Suprapubic skin (tissue), 4 donors: ENCODE measurements at places on chromosomes 6 and 20.

DNA sequence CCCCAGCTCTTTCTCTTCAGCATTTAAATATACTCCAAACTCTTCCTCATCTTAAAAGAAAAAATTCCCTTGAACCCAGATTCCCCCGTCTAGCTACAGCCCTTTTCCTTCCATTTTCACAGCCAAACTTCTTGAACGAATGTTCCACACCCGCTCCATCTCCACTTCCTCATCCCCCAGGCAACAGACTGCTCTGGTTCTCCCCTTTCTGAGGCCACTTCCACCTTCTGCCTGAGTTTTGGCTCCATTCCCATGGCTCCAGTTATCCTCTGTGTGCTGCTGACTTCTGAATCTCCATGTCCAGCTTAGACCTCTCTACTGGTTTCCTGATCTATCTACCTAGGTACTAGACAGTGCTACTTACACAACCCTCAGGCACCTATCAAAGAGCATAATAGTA is 106.4 kb downstream of the RALGAPA2 start:
- no peak for DNase-seq

DNA sequence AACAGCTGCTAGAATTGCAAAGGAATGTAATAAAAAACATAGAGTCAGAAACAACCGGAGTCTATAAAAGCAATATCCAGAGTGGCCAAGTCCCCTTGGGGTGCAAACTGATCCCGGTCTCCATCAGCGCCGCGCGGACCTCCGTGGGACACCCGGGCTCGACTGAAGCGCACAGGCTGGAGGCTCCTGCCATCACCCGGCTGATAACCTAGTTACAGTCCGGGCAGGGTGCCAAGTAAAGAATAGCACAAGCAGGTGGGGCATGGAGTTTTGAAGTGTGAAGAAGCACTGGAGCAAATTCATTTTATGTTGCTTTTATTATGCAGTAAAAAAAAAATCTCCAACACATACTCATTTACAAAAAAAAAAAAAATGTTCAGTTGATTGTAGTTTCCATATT is 205.1 kb upstream of the GMDS start:
- no peak for DNase-seq

- no peak for DNase-seq
Observed at GRCh38 chr20:37866051-37866450, 36.9 kb upstream of the VSTM2L start.

- no peak for DNase-seq
Observed at GRCh38 chr6:84902354-84902928, 138.0 kb upstream of the TBX18 start.

DNA sequence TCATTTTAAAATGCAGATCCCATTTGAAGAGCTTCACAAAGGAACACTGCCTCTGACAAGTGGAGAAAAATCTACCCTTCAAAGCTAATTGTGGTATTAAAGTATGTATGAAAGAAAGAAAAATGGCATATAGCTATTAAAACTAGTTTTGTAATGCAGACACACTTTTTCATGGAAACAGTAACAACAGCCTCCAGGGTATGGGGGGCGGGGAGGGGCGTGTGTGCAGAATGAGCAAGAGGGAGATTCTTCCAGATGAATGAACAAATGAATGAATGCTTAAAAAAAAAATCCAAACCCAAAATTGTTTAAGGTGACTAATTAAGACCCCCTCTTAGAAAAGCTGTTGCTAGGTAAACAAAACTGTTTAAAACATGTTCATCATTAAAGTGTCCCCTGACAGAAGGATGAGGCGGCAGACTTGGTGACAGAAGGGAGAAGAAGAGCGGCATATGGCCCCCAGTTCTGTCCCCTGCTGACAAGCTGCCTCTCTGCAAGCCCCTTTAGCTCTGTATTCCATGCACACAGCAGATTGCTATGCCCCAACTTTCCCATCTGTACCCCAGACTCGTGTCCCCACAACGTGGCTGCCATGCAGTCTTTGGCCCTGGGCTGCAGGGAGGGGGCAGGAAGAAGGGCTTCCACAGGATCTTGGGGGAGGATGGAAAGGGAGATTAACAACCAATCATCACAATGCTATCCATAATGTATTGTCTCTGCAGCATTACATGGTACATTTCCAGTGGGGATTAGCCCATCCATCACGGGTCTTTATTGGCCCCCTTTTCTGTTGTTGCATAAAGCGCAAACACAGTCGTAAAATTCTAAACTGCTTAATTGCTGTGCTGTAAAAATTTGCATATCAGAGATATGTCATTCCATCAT is 108.4 kb upstream of the OLIG3 start:
- no peak for DNase-seq

GRCh38 chr6:151494936-151495320 is 1.1 kb downstream of the CCDC170 start:
- no peak for DNase-seq

DNA sequence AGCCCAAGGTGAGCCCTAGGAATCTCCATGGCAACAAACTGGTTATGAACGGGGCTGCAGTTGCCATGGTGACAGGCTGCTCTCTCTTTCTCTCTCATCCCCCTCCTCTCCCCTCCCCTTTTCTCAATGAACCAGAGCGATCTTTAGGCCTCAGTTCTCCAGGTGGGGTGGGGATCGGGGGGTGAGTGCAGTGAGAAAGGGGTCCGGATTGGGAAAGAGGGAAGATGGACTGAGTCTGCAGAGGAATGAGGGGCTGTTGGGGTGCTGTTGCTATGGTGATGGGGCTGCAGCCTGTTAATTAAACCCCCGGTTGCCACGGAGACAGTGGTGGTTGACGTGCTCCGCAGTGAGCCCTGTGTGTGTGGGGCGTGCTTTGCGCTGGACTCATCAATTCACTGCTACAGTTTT is 3.6 kb upstream of the SLC12A5 start:
- DNase-seq: no peak

- DNase-seq: no peak
Observed at GRCh38 chr6:121856296-121856695, 420.9 kb downstream of the GJA1 start.

DNA sequence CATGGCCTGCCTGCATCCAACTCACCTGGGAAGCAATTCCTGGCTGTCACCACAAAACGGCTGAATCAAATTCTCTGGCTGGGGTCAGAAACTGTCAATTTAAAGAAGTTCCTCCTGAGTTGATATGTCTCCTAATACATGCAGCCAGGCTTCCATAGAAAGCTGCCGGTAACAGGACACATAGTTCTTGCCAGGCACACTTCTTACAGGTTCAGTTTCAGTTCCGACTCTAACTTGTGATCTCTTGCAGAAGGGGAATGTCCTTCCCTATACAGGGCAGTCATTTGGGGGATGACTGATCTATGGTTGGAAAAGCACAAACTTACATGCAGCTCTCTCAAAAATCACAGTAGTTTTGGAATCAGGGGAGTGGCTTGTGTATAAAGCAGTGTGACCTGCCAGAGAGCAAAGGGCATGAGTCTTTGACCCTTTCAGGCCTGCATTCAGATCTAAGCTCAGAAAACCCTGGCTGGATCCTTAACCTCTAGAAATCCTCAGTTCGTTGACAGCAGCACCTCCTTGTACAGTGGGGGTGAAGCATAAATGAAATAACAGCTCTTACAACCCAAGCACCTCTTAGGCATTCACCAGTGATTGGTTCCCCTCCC is 195.6 kb downstream of the SCP2D1 start:
- no peak for DNase-seq

DNA sequence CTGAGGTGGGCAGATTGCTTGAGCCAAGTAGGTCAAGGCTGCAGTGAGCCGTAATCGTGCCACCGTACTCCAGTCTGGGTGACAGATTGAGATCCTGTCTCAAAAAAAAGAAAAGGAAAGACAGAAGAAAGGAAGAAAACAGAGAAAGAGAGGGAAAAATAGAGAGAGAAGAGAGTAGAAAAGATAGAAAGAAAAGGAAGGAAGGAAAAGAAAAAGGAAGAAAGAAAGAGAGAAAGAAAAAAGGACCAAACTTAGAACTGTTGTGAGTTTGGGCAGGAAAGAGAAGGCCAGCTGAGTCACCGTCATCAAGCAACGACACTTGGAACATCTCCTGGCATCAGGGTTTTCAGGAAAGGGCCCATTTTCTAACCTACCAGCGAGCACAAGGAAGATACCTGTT is 96.0 kb upstream of the AKAP12 start:
- no peak for DNase-seq

GRCh38 chr6:142531727-142532126 is 229.9 kb downstream of the ADGRG6 start:
- no peak for DNase-seq

GRCh38 chr20:5977223-5977622 is 26.8 kb downstream of the MCM8 start:
- no peak for DNase-seq

- DNase-seq: no peak
Observed at GRCh38 chr6:159983641-159984080, 14.8 kb downstream of the IGF2R start.

DNA sequence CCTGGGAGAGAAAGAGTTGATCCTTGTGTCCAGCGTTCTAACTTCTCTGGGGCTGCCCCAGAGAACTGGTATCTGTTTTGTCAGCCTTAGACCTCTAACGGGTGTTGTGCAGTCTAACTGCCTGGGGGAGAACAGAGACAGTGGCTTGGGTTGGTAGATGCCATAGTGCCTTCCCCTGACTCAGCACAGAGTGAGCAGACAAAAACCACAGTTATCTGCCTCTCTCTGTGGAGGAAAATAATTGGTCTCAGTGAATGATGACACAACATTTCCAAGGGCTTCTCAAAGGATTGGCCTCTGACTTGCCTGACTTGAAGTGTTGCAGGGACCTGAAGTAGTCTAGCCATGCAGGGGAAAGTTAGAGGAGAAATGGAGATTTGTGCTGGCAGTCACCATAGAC is 226.2 kb upstream of the MAN1A1 start:
- DNase-seq: no peak

DNA sequence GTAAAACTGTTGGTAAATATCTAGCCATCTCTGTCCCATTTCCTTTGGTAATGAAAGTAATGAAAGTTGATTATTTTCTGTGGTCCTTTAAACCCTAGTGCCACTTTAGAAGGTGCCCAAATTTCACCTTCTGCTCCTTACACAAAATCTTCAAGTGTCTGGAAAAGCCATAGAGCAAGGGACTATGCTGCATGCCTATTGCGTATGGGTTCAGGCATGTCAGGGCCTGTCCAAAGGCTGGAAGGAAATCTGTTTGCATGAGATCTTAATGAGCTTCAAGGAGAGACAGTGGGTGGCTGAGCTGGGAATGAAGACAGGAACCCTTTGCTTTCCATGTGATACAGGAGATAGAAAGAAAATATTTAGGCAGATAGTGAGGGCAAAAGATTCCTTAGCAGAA is 66.6 kb upstream of the CCN6 start:
- no peak for DNase-seq

- no peak for DNase-seq
Observed at GRCh38 chr20:61646986-61647385, 394.9 kb downstream of the CDH4 start.

GRCh38 chr6:9710574-9710973 is 704.3 kb downstream of the TFAP2A start:
- no peak for DNase-seq

GRCh38 chr6:17107863-17108262 is 6.0 kb downstream of the STMND1 start:
- no peak for DNase-seq

GRCh38 chr6:113047148-113047547 is 700.0 kb downstream of the RFPL4B start:
- no peak for DNase-seq

DNA sequence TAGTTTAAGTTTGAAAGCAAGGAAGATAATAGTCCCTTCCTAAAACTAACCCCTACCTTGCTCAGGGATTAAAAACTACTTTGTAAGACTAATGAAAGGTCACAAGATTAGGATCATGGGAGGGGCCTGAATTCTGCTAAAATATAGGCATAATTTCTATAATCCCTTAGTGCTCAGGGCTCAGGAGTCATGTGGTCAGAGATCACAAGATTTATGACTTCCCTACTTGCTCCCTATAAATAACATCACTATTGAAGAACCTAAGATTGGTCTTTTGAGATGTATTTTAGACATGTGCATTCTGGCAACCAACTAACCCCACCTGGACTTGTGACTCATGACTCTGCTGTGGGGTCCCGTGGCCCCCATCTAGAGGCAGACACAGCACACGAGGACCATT is 81.1 kb downstream of the STMND1 start:
- no peak for DNase-seq

GRCh38 chr6:45640081-45640491 is 262.4 kb upstream of the SUPT3H start:
- no peak for DNase-seq

- no peak for DNase-seq
Observed at GRCh38 chr6:69763763-69764162, 33.0 kb downstream of the LMBRD1 start.

- DNase-seq: no peak
Observed at GRCh38 chr6:117487821-117488220, 5.3 kb downstream of the DCBLD1 start.

- no peak for DNase-seq
Observed at GRCh38 chr6:7432391-7433120, 42.9 kb downstream of the RIOK1 start.

- no peak for DNase-seq
Observed at GRCh38 chr6:53192682-53193188, 44.1 kb upstream of the GCM1 start.

DNA sequence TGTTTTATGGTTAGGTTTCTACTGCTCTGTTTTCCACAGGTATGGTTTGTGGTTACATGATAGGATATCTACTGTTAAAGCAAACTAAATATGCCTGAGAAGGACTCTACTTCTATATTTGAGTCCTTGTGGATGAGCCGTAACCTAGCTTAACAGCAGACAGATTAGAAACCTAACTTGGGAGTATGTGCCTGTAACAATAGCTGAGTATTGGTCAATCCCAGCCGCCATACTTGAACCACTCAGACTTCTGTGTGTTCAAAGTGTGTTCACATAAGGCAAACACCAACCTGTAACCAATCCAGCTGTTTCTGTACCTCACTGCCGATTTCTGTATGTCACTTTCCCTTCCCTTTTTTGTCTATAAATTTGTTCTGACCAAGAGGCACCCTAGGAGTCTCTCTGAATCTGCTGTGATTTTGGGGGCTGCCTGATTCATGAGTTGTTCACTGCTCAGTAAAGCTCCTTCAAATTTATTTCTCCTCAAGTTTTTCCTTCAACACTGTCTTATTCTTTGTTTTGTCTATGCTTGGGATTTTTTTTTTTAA is 37.1 kb downstream of the PHF3 start:
- DNase-seq: no peak

DNA sequence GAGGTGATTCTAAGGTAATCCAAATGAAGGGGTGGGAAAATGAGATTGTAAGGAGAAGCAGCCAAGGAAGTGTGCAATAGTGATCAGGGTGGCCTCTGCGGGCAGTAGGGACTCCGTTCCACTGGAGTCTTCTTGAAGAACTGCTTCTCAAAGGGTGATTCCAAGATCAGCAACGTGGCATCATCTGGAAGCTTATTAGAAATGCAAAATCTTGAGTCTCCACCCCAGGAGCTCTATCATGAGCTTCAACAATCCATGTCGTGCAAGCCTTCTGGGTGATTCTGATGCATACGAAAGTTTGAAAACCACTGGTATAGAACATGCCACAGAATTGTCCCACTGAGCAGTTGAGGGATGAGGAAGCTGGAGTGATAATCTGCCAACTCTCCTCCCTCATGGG is 31.4 kb downstream of the SCP2D1 start:
- no peak for DNase-seq
